Coronary artery (tissue), 2 donors: ENCODE measurements at places on chromosomes 13 and 19.
A peak's percentile ranks its signal among the peaks of the same experiment; 100 is the strongest.

DNA sequence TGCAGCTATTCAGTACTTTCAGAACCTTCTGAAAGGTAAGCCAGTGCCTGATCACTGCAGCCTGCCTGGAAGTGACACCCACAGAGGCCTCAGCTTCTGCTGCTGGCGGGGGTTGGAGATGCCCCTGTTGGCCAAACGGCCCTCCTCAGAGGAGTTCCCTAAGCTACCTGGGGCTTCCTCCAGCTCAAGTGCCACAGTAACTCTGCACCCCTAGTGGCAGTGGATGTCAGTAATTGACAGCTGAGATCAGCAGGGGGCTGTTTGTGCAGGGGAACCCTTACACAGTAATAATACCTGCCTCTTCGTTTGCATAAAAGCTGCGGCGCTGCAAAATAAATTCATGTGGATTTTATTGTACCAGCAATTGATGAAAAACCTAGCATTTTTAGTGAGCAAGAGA, 28.9 kb downstream of the TDRD12 start:
- no peak for DNase-seq

DNA sequence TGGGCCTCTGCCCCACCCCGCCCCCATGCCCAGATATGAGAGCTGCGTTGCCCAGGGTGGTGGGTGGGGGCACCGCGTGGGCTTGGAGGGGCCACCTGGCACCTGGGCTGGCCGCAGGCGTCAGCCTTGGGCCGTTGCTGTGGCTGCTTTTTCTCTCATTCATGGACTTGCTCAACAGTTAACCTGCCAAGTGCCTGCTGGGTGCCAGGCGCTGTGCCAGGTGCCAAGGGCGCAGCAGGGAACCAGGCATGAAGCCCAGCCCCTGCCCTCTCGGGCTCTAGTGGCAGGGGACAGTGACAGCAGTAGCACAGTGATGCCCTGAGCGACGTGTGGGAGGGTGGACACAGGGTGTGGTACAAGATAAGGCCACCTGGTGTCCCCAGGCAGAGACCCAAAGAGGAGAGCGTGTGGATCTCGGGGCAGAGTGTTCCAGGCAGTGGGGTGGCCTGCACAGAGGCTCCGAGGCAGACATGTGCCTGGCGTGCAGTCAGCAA, 28.1 kb downstream of the DHX34 start:
- DNase-seq: no peak

- no peak for DNase-seq
Measured at GRCh38 chr19:49746206-49746958, 16.7 kb downstream of the TSKS start.

DNA sequence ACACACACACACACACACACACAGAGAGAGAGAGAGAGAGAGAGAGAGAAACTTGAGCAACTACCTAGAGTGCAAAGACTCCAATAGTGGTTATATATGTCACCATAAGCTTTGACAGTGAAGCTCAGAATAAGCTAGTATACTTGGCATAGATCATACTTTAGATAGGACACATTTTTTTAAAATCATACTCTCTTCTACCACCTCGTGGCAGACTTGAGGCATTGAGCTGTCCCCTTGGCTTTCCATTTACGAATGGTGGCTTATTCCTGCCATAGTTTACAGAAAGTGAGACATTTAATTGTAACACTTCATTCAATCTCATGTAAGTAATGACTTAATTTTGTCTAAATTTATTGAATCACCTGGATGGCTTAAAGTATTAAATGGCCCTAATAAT, 108.2 kb downstream of the EDNRB start:
- DNase-seq: no peak

- peak; percentile 55 for DNase-seq
Measured at GRCh38 chr19:51027126-51027806, 850 bp upstream of the KLK11 start.

- no peak for DNase-seq
Measured at GRCh38 chr13:77265336-77265735, 61.6 kb downstream of the MYCBP2 start.

DNA sequence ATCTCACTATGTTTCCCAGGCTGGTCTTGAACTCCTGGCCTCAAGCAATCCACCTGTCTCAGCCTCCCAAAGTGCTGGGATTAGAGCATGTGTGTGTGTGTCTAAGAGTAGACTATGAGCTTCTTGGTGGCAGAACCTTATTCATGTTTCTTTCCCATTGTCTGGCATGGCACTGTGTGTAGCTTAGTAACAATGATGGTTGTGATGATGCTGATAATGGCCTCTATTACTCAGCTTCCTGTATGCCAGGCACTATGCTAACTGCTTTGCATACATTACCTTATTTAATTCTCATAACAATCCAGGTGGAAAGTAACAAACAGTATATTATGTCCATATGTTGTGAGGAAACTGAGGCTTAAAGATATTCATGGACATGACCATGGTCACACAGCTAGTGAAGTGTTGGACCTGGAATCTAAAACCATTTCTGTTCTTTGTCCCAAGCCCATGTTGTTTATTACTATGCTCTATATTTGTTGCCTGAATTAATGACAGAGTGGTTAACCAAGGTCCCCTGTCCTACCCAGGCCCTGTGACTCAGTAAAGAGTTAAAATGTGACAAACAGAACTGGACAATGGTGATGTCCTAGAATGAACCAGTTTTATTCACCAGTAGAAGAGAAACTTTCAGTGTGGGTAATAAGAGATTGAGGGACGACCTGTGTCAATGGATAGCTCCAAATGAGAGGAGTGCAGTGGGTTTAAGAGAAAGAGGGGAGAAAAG, 109.6 kb downstream of the KLF5 start:
- no peak for DNase-seq

- DNase-seq: no peak
Measured at GRCh38 chr13:91882918-91883317, 484.5 kb downstream of the GPC5 start.

- DNase-seq: peak; percentile 77
Measured at GRCh38 chr19:15331419-15332310, 674 bp downstream of the BRD4 start.

- DNase-seq: no peak
Measured at GRCh38 chr13:51781246-51782022, 22.5 kb downstream of the DHRS12 start.

DNA sequence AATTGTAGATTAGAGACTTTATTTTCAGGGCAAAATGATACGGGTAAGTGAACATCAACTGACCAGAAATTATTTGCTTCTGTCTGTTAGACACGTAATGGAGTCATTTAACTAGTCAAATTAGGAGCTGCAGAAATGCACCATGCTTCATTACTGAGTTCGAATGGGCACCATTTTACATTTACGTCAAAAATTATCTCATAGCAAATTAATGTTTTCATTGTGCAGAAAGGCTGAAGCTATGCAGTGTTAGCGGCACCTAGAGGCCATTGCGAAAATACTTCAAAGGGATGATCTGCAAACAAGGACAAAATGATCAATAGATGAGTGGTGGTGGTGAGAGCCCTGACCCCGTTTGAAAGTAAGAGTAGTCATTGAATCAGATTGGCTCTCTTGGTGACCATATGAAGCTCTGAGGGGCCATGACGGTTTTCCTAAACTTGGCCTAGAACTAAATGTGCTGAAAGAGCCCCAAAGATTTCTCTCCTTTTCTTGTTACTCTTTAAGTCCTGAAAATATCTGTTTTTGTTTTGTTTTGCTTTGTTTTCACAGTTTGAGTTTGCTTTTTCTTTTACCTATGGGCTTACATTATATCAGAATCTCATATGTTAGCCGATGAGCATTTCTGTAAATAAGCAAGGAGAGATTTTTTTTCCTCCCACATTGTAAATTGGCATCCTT, 277.9 kb downstream of the ZNF536 start:
- no peak for DNase-seq

DNA sequence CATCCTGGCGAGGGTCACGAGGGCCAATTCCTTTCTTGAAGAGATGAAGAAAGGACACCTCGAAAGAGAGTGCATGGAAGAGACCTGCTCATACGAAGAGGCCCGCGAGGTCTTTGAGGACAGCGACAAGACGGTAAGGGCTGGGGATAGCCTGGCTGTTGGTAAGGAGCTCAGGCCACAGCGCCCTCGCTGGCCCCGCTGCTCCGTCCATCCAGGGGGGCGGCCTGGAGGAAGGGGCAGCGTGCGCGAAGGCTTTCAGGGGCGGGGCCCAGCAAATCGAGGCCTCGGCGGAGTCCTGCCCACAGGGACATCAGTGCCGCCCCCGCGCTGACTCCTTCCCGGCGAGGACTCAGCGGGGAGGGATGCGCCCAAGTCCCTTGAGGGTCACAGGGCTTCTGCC, 6.9 kb downstream of the F10 start:
- DNase-seq: peak; percentile 36

GRCh38 chr19:13408889-13409518, 97.3 kb downstream of the CACNA1A start:
- no peak for DNase-seq

DNA sequence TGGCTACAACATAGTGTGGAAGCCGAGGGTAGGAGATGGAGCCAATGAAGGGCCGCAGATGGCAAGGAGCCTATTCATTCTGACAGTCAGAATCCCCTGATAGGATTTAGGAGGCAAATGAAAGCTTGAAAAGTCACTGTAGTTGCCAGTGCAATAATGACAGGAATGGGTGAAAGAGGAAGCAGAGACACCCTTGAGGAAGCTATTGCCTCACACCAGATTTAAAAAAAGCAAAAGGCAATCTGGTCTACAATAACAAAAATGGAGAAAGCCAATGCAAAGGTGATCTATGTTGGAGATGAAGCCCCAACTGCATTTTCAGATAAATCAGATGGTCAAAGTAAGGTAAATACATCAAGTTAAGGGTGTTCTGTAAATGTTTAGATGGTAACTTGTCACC, 158.5 kb downstream of the TUBA3C start:
- DNase-seq: no peak

GRCh38 chr13:107251341-107251740, 683.4 kb upstream of the ARGLU1 start:
- no peak for DNase-seq

DNA sequence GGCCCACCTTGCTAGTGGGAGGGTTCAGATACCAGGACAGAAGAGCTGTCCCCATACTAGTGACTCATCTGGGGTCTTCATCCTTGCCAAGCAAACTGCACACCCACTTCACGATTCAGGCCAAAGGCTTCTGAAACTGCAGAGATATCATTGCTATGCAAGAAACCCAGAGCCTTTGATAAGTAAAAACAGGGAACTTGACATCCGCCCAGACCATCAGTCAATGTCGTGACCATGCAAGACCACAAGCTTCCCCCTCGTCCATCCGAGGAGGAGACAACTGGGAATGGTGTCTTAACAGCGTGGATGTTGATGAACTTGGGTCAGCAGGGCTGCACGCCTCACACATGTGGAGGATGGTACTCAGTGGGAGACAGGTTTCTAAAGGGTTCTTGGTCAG, 58.0 kb downstream of the ABCC4 start:
- no peak for DNase-seq

DNA sequence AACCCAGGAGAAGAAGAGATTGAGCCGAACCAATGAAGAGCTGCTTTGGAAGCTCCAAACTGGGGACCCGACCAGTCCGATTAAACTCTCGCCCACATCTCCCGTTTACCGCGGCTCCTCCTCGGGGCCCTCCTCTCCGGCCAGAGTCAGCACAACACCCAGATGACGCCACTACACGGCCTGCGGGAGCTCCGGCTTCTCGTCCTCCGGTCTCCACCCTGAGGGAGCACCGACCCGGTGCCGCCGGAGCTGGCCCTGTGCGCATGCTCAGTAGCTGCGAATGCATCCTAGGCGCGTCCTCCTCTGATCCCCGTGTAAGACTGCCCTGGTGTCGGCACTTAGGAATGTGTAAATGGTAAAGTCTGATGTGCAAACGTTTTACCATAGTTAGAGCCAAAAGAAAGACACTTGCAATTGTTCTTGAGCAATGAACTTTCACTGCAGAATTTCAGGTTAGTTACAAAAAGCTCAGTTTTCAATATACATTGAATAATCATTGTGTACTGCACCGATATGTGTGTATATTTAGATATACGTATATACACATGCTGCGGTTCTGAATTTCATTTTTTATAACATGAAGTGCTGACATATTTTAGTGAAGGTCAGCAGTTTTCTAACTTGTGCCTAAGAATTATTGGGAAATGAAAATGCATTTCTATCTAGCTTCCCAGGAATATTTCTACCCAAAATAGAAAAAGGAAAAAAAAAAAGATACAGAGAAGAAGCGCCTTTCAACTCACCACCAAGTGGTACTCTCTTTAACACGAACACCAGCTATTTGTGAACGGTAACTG, 92.2 kb downstream of the SLC7A1 start:
- no peak for DNase-seq

DNA sequence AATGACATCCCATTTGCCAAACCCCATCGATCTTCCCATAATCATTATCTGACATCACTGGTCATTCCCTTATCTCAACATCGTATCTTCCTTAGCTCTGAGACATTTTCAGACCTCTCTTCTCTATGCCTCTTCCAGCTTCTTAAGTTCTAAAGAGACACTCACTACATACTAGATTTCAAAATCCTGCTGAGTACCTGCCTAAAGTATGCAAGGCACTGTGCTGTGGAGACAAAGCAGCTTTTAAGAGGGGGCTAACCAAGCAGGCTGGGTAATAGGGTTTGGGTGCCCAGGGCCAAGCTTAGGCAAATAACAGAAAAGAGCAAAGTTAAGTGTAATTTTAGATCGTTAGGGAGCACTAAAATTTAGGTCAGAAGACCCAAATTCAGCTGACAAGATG, 3.4 kb upstream of the POMP start:
- no peak for DNase-seq

DNA sequence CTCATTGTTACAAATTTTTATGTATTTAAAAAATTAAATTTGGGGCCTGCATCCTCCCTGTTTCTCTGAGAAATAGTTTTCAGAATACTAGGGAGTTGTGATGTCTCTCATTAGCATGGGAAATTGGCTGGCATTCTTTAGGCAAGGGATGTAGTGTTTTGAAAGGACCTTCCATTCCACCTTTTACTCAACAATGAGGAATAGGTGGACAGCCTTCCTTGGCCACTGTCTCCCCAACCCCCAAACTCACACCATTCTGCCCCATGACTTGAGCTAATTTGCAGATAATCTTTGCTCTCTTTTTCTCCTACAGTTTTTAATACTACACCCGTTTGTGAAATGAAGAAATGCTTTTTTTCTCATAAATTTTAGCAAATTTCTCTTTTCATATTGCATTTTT, 244.6 kb upstream of the SPRY2 start:
- no peak for DNase-seq

GRCh38 chr13:40673414-40673813, 7.0 kb upstream of the FOXO1 start:
- DNase-seq: no peak

- no peak for DNase-seq
Measured at GRCh38 chr19:3480383-3481091, at the start of gene SMIM24. TSS of gene SMIM24 (minus strand) at chr19:3480525. CDS start at chr19:3480463, 62 bp downstream.

GRCh38 chr19:17835182-17836006, 12.4 kb downstream of the JAK3 start:
- no peak for DNase-seq

DNA sequence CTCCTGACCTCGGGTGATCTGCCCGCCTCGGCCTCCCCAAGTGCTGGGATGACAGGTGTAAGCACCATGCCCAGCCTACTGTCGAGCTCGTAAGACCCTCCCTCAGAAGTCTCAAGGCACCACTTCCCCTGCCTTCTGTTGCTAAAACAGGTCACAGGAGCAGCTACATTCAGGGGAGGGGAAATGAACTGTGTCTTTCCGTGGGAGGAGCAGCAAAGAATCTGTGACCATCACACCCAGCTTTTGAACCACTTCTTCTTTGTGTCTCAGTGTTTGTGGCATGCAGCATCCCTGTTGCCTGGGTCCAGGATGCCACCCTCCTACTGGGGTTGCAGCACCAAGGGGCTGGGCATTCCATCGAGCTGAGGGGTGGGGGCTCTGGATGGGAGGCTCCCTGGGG, 7.7 kb upstream of the CSNK1G2 start:
- no peak for DNase-seq

GRCh38 chr13:30687601-30688000, 47.7 kb upstream of the ALOX5AP start:
- DNase-seq: no peak

- DNase-seq: no peak
Measured at GRCh38 chr13:78777976-78778375, 119.0 kb upstream of the OBI1 start.
